ENCODE measurements at places on chromosomes 12 and 14. TPM values are rescaled to one million over a fixed set of nuclear protein-coding genes. Genes with fewer than 3 reads are reported as not detected.

Gene FGF6
- total RNA-seq: not detected

Gene CEP170B
- total RNA-seq: 11.6 TPM

Gene PGF
- 1.6 TPM for total RNA-seq

Gene CCDC38
- total RNA-seq: not detected

Gene VEZT
- 28.2 TPM for total RNA-seq

Gene SLC10A1
- total RNA-seq: not detected

Gene BICD1
- total RNA-seq: 6.2 TPM

Gene MYH6
- total RNA-seq: not detected

Gene GYS2
- total RNA-seq: not detected

Gene SIVA1
- 262 TPM for total RNA-seq

Gene NRXN3
- total RNA-seq: 0.15 TPM

Gene PTPRO
- 0.15 TPM for total RNA-seq

Gene CCDC175
- total RNA-seq: not detected

Gene LYZ
- total RNA-seq: not detected

Gene ASIC1
- total RNA-seq: 1.5 TPM

Gene LRP1-AS
- total RNA-seq: not detected

Gene DACT1
- 1.2 TPM for total RNA-seq

Gene OAS1
- not detected for total RNA-seq

Gene KRT81
- total RNA-seq: not detected

Gene CALCOCO1
- 40.6 TPM for total RNA-seq

Gene CPNE8
- 0.17 TPM for total RNA-seq

Gene POTEM
- not detected for total RNA-seq

Gene LRTM2
- not detected for total RNA-seq

Gene PMCH
- not detected for total RNA-seq

Gene PMEL
- 0.89 TPM for total RNA-seq

Gene NTN4
- total RNA-seq: 3.6 TPM

Gene UBR7
- total RNA-seq: 26.9 TPM

Gene TAS2R14
- 1.0 TPM for total RNA-seq

Gene INF2
- total RNA-seq: 48.4 TPM

Gene CLEC6A
- not detected for total RNA-seq

Gene MANSC4
- total RNA-seq: not detected

Gene TROAP
- total RNA-seq: 40.1 TPM

Gene CPM
- 7.4 TPM for total RNA-seq

Gene TM9SF1
- total RNA-seq: 59.5 TPM

Gene SOCS4
- 5.9 TPM for total RNA-seq

Gene CMA1
- not detected for total RNA-seq

Gene SYCP3
- 0.50 TPM for total RNA-seq

Gene KLRC3
- not detected for total RNA-seq

Gene ADSS1
- 2.7 TPM for total RNA-seq

Gene ANKS1B
- not detected for total RNA-seq

Gene AKAP3
- 0.67 TPM for total RNA-seq

Gene C1S
- total RNA-seq: 36.6 TPM

Gene RBM23
- 61.8 TPM for total RNA-seq

Gene TBX3
- 66.3 TPM for total RNA-seq

Gene IRF2BPL
- 28.6 TPM for total RNA-seq

Gene ZC2HC1C
- total RNA-seq: 1.3 TPM

Gene DNAAF2
- total RNA-seq: 10.1 TPM

Gene KERA
- not detected for total RNA-seq

Gene CCDC177
- not detected for total RNA-seq

Gene CRIP2
- 102 TPM for total RNA-seq

Gene PELI2
- total RNA-seq: 3.1 TPM

Gene PPM1H
- 0.59 TPM for total RNA-seq

Gene C12orf75
- 117 TPM for total RNA-seq

Gene SLC17A8
- not detected for total RNA-seq

Gene C12orf54
- total RNA-seq: not detected

Gene SYT1
- 4.5 TPM for total RNA-seq

Gene NGB
- not detected for total RNA-seq

Gene RPGRIP1
- total RNA-seq: not detected

Gene SP1
- total RNA-seq: 34.3 TPM

All from bronchus fibroblast of lung (primary cell).